ENCODE measurements at places on chromosomes 13 and 19. TPM values are rescaled to one million over a fixed set of nuclear protein-coding genes. Genes with fewer than 3 reads are reported as not detected.

DNA sequence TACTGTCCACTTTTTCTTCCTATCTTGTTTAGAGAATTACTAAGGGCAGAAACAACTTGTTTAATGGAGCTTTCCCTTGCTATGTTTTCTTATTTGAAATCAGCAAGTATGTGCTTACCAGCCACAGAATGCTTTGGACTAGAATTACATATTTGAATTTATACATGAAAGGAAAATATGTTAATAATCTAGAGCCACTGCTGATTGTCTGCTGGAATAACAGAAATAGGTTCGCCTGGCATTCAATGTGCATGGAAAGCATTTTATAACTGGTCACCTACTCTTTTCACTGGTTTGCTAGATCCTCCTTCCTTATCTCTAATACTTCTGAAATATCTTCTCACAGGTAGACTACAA lies 8.0 kb downstream of the EFNB2 start:
- H3K27ac ChIP-seq = peak overlapping the region; percentile 89
- peaks cover 35% of the 10 kb centered on the region for H3K27me3 ChIP-seq
- H3K4me1 ChIP-seq = peaks cover 46% of the 10 kb centered on the region
- no peaks in the 10 kb centered on the region for H3K36me3 ChIP-seq

TSSK6 gene
- 2.9 TPM for total RNA-seq

KIR2DL1 gene
- total RNA-seq = not detected

C1QTNF9B gene
- total RNA-seq = not detected

DNA sequence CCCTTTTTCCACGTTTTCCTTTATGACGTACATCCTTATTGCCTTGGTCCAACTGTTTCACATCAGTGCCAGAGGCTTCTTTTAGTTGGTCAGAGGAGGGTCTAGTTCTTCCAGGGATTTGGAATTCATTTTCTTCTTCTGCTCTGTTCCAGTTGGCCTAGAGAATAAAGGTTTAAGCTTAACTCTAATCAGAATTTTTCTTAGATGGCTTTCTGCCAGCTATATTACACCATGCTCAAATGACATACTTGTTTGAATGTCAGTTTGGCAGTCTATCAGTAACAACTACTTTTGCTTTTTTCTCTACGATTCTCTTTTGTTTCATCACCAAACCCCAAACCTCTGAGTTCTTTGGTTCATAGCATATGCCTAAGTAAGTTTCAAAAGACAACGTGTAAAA lies 16.8 kb downstream of the SPART start:
- peaks cover 65% of the 10 kb centered on the region for H3K36me3 ChIP-seq
- no peak for DNase-seq

DNA sequence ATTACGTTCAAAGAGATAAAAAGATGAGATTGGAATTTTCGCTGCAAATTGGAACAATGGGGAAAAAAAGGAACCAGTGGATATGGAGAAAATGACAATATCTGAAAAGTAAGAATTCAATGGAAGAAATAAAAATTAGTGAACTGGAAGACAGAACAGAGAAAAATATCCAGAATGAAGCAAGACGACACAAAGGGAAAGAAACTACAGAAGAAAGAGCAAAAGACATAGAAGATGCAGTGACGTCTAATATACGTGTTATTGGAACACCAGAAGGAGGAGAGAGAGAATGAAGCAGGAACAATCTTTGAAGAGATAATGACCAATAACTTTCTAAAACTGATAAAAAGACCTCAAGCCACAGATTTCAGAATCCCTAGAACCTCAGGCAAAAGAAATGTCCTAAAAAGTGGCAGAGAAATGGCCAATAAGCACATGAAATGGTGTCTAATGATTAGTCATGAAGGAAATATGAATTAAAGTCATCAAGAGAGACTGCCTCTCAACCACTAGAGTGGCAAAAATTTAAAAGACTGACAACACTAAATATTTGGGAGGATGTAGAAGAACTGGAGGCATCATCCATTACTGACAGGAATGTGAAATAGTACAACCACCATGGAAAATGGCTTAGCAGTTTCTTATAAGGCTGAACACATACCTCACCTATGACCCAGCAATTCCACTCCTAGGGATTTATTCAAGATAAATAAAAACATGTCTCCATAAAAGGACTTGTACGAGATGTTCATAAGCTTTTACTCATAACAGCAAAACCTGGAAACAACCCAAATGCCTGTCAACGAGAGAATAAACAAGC lies 56.5 kb downstream of the GADD45B start:
- no peaks in the 10 kb centered on the region for H3K36me3 ChIP-seq
- no peak overlapping the region for H3K27ac ChIP-seq
- H3K4me3 ChIP-seq = no peak overlapping the region
- H3K27me3 ChIP-seq = no peaks in the 10 kb centered on the region
- H3K4me1 ChIP-seq = peaks cover 3% of the 10 kb centered on the region

ZNF880 gene
- total RNA-seq = 20.9 TPM

- no peak for DNase-seq
- H3K27ac ChIP-seq = no peak overlapping the region
- no peak overlapping the region for H3K4me3 ChIP-seq
Observed at GRCh38 chr13:19181021-19181620, 503 bp downstream of the TUBA3C start.

DCT gene
- total RNA-seq = not detected

FXYD7 gene
- 0.79 TPM for total RNA-seq

- H3K4me3 ChIP-seq = no peak overlapping the region
- DNase-seq = no peak
- H3K27me3 ChIP-seq = no peaks in the 10 kb centered on the region
- H3K36me3 ChIP-seq = no peaks in the 10 kb centered on the region
- no peaks in the 10 kb centered on the region for H3K4me1 ChIP-seq
Observed at GRCh38 chr13:43134868-43135267, 111.5 kb downstream of the DNAJC15 start.

DNA sequence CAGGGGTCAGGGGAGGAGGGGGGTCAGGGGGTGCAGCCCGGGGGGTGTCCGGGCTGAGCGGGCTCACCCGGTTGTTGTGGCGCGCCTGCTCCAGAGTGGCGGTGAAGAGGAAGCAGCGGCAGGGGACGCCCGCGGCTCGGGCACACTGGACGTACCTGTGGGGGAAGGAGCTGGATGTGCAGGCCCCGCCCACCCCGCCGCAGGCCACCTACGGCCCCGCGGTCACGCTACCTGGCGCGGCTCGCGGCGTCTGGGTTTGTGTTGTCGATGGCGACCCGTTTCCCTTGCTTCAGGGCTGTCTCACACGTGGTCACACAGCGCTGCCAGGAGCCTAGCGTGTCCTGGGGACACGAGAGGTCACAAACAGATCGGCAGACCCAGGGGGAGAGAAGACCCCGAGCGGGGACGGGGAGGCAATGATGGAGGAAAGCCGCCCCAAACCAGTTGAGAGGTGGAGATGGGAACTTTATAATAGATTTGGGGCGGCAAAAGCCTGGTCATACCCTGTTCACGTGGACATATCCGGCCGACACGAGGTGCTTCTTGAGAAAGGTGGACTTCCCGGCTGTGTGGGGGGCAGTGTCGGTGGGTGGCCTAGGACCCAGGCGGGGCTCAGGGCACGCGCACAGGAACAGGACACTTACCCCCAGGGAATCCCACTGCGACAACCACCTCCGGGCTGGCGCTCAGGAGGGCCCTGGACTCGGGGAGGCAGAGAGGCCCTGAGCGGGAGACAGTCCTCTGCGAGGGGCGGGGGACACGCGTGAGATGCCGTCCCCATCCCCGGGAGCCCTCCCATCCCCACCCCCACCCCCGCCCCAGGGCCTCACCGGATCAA lies 5.6 kb downstream of the PNKP start:
- no peaks in the 10 kb centered on the region for H3K4me1 ChIP-seq
- H3K36me3 ChIP-seq = peaks cover 53% of the 10 kb centered on the region
- H3K27ac ChIP-seq = no peak overlapping the region
- H3K4me3 ChIP-seq = no peak overlapping the region

ZNF813 gene
- total RNA-seq = 52.5 TPM

- H3K4me1 ChIP-seq = no peaks in the 10 kb centered on the region
- DNase-seq = peak; percentile 15
- H3K36me3 ChIP-seq = no peaks in the 10 kb centered on the region
- no peak overlapping the region for H3K27ac ChIP-seq
Observed at GRCh38 chr13:25190256-25190655, 18.2 kb upstream of the AMER2 start.

GRCh38 chr13:53068585-53069520 lies 40.2 kb downstream of the OLFM4 start:
- H3K27ac ChIP-seq = peak overlapping the region; percentile 90
- H3K27me3 ChIP-seq = no peaks in the 10 kb centered on the region
- H3K36me3 ChIP-seq = no peaks in the 10 kb centered on the region
- DNase-seq = peak; percentile 52

TNFSF9 gene
- total RNA-seq = 0.68 TPM

- H3K4me3 ChIP-seq = no peak overlapping the region
- H3K27me3 ChIP-seq = no peaks in the 10 kb centered on the region
- no peaks in the 10 kb centered on the region for H3K4me1 ChIP-seq
- peaks cover 48% of the 10 kb centered on the region for H3K36me3 ChIP-seq
Observed at GRCh38 chr19:32367063-32367462, 21.7 kb downstream of the ZNF507 start.
